Activated naive CD8-positive, alpha-beta T cell treated with anti-CD3 and anti-CD28 coated beads, Interleukin-2, amount 10 ng/mL, durations not matched to agents 7 days and 5 days (primary cell): ENCODE measurements at places on chromosomes 2 and 18. TPM values are rescaled to one million over a fixed set of nuclear protein-coding genes. Genes with fewer than 3 reads are reported as not detected.
A peak's percentile ranks its signal among the peaks of the same experiment; 100 is the strongest.

DNA sequence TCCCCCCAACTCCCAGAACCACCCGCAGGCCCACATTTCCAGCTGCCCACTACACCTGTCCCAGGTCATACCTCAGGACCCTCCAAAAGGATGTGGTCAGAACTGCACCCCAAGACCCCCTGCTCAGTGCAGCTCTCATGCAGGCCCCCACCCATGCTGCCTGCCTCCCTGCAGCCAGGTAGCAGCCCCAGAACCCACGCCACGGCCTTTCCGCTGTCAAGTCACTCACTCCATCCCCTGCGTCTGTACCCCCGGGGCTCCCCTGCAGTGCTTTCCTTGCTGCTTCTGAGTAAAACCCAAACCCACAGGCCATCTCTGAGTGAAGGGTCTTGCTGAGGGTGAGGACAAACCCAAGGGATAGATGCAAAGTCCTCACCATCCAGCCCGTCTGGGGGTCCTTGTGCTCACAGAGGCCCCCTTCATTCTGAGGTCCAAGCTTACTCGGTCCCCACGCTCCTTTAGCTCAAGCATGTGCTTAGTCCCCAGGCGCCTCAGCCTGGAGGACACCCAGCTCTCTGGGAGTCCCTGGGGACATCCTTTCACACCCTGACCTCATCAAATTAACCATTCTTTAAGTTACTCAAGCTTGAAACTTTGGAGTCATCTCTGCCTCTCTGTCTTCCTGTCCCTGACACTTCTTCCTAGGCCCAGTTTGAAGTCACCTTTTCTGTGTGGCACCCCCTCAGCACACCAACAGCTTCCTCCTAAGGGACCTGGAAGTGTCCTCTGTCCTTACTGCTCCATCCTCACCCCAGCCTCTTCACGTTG lies 130.1 kb downstream of the SMAD7 start:
- peak; percentile 21 for DNase-seq

GRCh38 chr18:77111449-77111848 lies 21.1 kb downstream of the MBP start:
- DNase-seq = no peak

DNA sequence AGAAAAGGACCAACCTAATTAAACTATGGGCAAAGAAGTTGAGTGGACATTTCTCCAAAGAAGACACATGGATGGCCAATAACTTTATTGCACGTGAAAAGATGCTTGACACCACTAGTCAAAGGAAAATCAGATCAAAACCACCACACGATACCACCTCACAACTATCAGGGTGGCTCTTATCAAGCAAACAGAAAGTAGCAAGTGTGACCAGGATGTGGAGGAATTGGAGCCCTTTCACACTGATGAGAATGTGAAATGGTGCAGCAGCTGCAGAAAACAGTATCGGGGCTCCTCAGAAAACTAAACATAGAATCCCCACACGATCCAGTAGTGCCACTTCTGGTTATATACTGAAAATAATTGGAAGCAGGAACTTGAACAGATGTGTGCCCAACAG lies 72.2 kb upstream of the ALKAL2 start:
- DNase-seq = no peak

DNA sequence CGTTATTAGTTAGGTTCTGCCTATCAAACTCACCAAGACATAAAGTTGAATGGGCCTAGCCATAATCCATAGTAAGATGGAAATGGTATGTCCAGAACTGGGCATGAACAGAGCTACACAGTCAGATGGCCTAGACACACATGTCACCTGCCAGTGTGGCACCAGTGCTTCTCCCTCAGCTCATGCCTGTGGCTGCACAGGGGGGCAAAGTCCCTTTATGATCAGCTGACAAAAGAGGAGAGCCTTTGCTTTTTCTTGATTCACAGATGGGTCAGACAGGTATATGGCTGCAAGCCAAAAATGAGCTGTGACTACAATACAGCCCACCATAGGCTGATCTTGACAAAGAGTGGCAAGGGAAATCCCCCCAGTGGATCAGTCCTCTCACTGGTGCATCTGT lies 28.3 kb upstream of the STARD7 start:
- no peak for DNase-seq

- no peak for DNase-seq
Measured at GRCh38 chr2:142914507-142915313, 37.2 kb downstream of the KYNU start.

GRCh38 chr18:27447451-27447881 lies 262.4 kb upstream of the CHST9 start:
- no peak for DNase-seq

- no peak for DNase-seq
Measured at GRCh38 chr2:56613254-56613653, 429.5 kb downstream of the CCDC85A start.

The SCTR gene
- total RNA-seq = not detected

The AQP12B gene
- not detected for total RNA-seq

- DNase-seq = peak; percentile 67
Measured at GRCh38 chr2:96320728-96321622, 4.1 kb upstream of the ITPRIPL1 start.

The MXD1 gene
- 14.1 TPM for total RNA-seq

- DNase-seq = peak; percentile 42
Measured at GRCh38 chr2:219386532-219387280, 1.0 kb downstream of the DNPEP start.

DNA sequence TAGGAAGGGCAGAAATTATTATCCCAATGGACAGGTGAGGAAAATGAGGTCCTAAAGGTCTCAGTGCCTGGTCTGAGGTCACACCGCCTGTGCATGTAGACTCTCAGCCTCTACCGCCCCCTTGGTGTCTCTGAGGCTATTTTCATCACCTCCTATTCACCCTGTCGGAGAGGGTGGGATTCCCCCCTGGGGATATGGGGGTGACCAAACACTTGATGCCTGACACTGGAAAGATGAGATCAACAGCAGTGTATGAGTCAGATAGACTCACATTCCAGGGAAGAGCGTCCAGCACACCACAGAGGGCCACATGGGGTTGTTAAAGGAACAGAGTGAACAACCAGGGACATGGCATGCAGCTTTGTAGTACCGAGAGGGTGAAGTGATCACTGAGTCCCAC lies 199.7 kb downstream of the SMAD2 start:
- DNase-seq = no peak

The CNDP1 gene
- not detected for total RNA-seq

The GPR155 gene
- 25.8 TPM for total RNA-seq

GRCh38 chr2:65264821-65265670 lies 37.4 kb downstream of the ACTR2 start:
- DNase-seq = no peak

The AGFG1 gene
- total RNA-seq = 59.2 TPM

- no peak for DNase-seq
Measured at GRCh38 chr2:204129591-204130294, 193.2 kb downstream of the ICOS start.

The MAB21L4 gene
- not detected for total RNA-seq

- peak; percentile 36 for DNase-seq
Measured at GRCh38 chr18:36297417-36298125, at the start of gene FHOD3. Gene FHOD3, plus strand, starts transcription at chr18:36297713. Its CDS starts 123 bp downstream, at chr18:36297836.

- peak; percentile 44 for DNase-seq
Measured at GRCh38 chr2:236968101-236968879, 117.4 kb upstream of the COPS8 start.

DNA sequence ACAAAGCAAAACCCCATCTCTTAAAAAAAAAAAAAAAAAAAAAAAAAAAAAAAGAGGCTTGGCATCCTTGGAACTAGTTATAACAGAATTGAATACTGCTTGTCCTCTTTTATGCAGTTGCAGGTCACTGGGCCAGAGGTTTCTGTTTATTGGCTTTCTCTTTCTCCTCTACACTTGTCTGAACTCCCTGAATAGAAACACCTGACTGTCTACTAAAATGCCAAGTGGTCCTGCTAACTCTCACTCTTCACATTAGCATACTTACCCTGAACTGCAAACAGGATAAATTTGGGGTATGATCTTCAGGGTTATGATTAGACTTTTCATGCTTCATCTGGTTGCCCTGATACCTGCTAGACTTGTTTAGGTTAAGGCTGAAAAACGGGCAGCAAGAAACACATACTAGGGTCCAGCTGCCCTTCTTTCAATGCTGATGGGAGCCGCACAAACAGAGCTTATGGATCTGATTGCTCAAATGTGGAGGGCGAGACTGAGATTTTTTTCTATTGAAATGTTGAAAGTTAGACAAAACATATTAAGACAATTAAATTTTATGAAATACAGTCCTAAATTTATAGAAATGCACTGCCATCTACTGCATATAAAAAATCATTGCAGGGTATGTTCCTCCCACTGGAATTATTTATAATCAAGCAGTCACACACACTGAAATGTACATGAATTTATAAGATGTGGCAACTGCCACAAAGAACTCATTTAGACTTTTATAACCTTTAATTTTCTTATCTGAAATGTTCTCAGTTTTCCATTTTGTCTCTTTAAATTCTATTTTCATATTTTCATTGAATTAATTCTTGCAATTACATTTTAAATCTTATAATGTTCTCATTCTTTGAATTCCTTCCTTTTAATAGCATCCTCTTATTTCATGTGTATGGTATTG lies 40.8 kb downstream of the GTF3C3 start:
- DNase-seq = no peak

The MSH6 gene
- total RNA-seq = 89.1 TPM

DNA sequence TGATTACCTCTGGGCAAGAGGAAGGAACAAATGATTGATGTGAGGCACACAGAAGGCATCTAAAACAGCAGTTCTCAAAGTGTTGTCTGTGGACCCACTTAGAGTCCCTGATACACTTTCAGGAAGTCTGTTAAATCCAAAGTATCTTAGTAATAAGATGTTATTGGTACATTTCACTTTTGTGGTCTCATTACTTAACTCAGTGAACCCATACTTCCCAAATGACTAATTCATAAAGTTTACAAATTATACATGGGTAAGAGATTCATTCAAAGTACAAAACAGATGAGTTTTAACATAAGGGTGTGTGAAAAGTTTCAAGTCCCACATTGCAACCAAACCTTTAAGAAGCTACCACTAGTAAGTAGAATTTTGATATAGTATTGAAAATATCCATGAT lies 440.5 kb downstream of the NUP35 start:
- no peak for DNase-seq

DNA sequence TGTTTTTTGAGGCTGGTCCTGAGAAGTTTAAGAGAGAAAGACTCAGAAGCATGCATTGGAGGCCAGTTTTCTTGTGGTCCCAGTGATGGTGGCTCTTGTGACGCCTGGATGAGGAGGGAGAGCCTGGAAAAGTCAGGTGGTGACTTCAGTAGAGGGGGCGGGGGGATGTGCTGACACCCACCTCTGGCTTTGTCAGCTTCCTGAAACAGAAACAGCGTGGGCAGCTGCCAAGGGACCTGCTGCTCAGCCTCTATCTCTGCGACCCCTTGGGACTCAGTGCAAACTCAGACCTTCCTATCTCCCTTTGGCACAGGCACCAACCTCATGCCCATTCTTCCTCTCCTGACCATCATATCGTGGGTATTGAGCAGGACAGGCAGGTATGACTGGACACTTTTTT lies 6.4 kb downstream of the TGFBRAP1 start:
- DNase-seq = no peak
